ENCODE measurements at places on chromosomes 1 and 21.

- DNase-seq: no peak
These were observed 120.2 kb downstream of the ETS2 start for GRCh38 chr21:38925923-38926322.

GRCh38 chr1:11736746-11737639 lies 1.1 kb downstream of the AGTRAP start:
- no peak for DNase-seq

- no peak for DNase-seq
These were observed 11.4 kb upstream of the PRELP start for GRCh38 chr1:203464226-203464625.

GRCh38 chr21:44988607-44989536 lies 49.0 kb downstream of the SLX9 start:
- no peak for DNase-seq

DNA sequence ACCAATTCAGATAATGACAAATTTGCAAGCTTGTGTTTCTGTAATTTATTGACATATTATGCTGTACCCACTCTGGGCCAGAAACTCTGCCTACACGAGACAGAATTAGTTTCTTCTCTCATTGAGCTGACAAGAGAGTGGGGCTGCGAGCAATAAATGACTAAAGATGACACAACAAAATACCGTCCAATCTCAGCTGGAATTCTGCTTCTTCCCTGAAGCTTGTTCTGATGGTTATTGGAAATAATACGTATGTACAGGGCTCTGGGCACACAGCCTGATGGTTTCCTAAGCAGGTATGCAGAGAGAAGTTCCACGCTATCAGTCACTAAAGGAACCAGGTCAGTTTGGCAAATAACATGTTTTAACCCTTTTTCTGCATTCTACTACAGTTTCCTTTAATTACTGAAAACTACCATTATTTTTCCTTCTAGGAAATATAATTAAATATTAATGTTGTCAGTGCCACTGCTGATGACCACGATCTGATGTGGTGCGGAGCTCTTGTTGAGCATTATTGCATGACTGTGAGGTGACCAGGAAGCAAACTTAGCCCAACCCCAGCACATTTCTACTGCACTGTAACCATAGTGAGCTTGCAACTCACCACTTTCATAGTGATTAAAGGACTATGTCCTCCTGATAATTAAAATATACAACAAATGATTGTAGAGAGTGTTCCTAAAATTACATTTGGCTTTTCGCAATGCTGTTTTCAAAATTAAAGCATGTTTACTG lies 221.4 kb upstream of the L1TD1 start:
- no peak for DNase-seq

DNA sequence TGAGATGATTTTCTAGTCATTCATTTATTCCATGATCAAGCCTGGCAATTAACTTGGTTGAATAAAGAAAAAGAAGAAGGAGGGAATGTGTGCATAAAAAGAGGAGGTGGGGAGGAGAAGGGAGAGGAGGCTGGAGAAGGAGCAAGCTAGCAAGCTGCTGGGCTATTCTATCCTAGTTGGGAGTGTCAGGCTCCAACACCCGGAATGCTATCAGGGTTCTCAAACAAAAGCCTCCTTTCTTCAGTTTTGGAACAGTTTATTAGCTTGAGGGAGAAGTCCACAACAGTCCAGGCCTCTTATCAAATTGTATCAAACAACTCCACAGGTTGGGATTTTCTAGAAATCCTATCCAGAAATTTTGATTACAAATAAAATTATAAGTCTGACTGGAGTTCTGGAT lies 80.0 kb downstream of the BCAR3 start:
- DNase-seq: no peak

- DNase-seq: no peak
These were observed 65.6 kb downstream of the IFI44 start for GRCh38 chr1:78715181-78715661.

- no peak for DNase-seq
These were observed 83.3 kb downstream of the ARHGEF10L start for GRCh38 chr1:17622823-17623222.

GRCh38 chr1:4113897-4114296 lies 213.8 kb upstream of the C1orf174 start:
- no peak for DNase-seq

DNA sequence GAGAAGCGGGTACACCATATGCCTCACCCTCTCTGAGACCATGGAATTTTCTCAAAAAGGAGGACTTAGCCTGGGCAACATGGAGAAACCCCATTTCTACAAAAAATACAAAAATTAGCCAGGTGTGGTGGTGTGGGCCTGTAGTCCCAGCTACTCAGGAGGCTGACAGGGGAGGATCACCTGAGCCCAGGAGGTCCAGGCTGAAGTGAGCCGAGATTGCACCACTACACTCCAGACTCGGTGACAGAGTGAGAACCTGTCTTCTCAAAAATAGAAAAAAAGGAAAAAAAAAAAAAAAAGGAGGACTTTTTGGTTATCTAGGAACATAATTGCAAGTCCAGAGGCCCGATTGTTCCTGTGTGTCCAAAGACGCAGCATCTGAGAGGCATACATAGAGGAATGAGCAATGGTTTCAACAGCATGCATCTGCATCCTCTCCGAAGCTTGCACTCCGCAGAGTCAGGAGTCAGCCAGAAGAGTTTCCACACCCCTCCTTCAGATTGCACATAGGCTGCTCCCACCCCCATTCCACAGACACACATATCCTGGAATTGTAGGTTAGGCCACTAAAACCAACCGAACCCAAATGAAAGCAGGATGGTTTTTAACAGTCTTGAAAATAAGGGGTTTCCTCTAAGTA lies 2.5 kb upstream of the TBX15 start:
- no peak for DNase-seq

- no peak for DNase-seq
These were observed 102.1 kb downstream of the S1PR1 start for GRCh38 chr1:101338714-101339430.

- no peak for DNase-seq
These were observed 68.3 kb downstream of the CAPZB start for GRCh38 chr1:19416921-19417470.

DNA sequence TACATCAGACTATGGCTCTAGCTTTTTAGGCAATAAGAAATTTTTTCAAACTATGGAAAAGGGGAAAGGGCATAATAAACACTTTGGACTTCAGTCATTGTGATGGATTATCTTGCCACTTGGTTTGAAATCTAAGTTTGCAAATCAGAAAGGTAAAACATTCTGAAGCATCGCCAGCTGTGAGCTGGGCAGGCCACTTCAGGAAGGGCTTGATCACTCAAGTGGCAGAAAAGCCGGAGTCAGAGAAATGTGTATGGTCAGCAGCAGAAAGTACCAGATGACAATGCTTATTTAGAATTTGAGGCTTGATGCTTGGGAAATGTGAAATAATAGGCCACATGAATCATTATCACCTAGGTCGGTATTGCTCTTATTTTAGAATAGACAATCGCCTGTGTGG lies 79.7 kb downstream of the ZNF648 start:
- DNase-seq: no peak

DNA sequence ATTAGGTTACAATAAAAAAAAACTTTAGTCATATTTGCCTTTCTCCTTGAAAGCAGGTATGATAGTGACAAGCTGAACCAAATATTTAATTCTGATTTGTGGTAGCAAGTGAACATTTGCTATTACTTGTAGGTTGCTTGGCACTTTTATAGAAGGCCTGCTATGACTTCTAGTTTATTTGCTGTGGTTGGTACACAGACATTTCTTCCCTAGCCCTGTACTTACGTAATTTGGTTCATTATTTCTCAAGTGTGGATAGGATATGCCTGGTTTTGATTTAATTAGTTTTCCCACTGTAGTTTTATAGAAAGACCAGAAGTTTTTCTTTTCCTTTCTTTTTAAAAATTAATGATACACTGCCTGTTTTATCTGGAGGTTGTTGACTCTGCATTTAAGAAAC lies 55.9 kb downstream of the PPP2R5A start:
- no peak for DNase-seq

DNA sequence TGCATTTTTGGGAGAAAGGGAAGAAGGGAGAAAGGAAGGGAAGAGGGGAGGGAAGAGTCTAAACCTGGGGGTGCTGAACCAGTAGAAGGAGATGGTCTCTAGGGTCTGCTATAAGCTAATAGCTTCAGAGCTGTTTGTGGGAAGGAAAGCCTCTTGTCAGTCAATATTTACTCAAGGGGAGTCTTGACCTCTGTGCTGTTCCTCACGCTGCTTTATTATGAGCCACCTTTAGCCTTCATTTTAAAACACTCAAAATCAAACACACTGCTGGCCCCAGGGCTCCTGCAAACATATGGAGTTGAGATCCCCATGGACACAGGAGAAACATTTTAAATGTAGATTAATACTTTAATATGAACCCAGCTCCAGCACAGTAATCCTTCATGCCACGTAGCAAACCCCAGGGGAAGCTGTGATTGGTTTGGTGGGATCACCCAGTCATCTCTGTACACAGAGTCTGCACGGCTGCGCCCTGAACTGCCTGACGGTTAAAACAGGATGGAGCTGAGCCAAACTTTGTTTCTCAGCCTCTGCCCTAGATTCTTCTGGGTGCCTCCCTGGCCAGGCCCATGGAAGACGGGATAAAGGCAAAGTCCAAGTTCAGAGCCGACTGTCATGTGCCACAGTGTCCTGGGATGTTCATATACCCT lies 40.2 kb upstream of the VWA5B1 start:
- no peak for DNase-seq

DNA sequence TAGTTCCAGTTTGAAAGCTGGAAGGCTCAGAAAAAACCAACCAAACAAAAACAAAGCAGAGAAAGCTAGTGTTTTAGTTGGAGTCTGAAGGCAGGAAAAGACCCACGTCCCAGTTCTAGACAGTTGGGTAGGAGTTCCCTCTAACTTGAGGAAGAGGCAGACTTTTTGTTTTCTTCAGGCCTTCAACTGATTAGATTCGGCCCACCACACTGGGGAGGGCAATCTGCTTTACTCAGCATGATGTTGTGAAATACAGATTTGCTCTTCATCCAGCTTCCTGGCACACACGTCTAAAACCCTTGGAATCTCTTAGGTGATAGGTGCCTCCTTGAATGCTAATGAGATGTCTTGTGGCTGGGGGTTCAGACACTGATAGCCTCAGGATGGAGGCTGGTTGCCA lies 49.1 kb upstream of the CSF3R start:
- no peak for DNase-seq

GRCh38 chr1:57350610-57351009 lies 73.2 kb downstream of the DAB1 start:
- no peak for DNase-seq

DNA sequence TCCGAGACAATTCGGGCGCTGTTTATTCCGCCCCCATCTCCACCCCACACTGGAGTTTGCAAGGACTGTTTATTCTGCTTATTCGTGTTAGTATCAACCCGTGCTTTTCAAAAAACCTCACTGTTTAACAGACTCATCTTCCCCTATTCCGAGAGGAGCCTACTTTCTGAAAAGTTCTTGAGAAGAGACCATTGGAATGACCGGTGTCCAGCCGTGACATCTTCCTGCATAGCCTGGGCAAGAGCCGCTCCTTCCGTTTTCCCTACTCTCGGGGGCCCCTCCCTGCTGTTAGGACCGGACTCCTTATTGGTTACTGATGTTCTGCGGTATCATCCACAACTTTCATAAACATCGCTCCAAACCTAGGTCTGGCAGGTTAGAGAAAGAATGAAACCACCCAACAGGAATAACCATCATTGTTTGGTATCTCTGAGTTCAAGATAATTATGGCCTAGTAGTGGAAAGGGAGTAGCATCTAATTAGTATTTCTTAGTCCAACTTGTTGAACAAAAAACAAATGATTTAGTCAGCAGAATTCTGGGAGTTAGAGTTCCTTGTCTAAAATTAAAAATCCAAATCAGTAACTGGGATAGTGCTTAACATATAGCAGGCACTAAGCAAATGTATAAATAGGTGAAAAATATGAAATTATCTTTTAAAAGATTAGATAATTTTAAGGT lies 837 bp downstream of the STXBP3 start:
- peak; percentile 64 for DNase-seq

GRCh38 chr1:160148121-160148520 lies 3.3 kb upstream of the ATP1A4 start:
- no peak for DNase-seq

DNA sequence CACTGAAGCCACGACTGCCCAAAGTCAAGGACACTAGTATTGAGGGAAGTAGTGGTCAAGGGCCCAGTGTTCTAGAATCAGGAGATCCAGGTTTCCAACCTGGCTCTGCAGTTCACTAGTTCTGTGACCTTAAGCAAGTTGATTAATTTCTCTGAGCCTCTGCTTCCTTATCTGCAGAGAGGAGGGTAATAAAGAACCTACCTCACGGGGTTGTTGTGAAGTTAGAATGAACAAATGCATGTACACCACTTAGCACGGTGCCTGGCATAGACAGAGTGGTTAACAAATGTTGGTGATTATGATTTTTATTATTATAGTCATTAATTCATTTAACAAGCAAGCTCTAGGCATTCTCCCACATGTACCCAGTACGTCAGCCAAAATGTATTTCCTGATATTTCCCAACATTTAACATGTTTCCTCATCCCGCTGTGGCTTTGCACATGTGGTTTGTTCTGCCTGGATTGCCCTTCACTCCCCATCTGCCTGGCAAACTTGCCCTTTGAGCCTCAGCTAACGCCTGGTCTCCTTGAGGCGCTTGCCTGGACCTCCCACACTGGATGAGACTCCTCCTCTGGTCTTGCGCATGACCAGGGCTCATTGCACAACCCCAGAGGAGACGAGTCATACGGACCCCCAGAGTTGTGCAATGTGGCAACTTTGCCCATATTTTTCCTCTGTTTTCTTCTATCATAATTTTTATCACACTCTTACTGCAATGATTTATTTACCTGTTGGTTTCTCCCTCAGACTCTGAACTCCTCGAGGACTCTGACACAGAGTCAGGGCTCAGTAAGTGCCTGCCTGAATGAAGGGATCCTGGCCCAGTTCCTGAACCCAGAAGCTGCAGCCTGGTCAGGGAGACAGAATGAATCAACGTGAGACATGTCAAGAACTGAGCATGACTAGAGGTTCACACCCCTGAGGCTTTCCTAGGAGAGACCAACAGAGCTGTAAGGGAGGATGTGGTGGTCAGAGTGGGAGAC lies 20.7 kb upstream of the MFSD2A start:
- no peak for DNase-seq

DNA sequence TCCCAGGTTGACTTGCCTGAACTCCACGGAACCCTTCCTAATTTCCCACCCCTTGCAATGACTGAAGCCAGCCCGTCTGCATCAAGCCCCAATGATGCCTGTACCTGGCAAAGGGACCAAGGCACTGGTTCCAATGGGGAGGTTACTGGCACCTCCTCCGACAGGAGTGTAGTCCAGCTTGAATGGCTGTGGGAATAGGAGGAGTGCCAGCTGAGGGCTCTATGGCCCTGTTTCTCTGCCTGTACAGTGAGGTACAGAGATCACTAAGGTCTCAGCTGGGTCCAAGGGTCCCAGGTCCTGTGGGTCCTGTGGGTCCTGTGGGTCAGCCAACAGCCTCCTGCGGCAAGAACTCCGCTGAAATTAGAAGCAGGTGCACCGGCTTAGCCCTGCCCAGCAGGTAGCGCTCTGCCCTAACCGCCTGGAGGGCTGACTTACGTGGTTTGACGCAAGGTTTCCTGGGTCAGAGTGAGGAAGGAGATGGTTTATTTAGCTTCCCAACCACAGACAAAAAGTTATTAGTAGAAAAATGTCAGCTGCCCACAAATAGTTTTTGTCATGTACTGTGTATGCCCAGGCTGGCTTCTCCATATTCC lies 9.9 kb upstream of the SPRR4 start:
- no peak for DNase-seq

All from right renal cortex interstitium (tissue), 3 donors.